ENCODE measurements at places on chromosomes 13 and 19. TPM values are rescaled to one million over a fixed set of nuclear protein-coding genes. Genes with fewer than 3 reads are reported as not detected.

BRME1 gene
- total RNA-seq = 4.0 TPM

IL12RB1 gene
- not detected for total RNA-seq

MLLT1 gene
- total RNA-seq = 80.1 TPM

MEF2B gene
- 2.9 TPM for total RNA-seq

FAM124A gene
- 2.2 TPM for total RNA-seq

SHISA7 gene
- 0.21 TPM for total RNA-seq

SBK3 gene
- total RNA-seq = not detected

DNA sequence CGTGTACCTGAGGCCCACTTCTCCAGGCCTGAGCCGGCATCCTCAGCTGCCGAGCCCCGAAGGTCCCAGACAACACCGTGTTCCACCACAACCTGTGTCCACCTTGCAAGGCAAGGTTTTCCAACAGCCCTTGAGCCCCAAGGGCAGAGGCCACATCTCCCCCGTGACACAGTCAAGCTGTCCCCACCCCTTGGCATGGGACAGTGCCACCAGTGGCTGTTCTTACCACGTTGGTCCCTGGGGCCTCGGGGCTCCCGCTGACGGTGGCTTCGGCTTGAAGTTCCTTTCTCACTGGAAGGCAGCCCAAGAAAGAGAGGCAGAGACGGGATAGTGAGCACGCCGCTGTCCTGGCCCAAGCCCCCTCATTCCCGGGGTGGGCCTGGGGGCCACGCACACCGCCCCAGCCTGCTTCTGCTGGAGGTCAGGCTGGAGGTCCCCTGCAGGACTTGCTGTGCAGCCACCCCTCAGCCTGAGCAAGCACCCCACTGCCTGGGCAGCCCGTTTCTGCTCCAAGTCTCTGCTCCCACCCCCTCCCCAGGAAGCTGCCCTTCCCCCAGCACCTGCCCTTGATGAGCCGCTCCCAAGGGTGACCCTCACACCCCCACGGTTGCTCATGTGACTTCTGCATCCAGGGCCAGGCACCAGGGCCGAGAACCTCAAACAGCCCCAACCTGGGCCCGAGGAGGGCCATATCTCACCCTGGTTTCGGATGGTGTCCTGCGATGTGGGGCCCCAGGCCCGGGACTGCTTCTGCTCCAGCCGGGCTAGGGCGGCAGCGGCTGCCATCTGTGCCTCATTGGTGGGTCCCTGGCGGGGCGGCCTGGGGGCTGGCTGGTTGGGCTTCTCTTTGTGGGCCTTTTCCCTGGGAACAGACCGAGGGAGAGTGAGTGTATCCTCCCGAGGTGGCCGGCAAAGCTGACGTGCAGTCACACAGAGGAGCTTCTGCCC lies 4.1 kb downstream of the UBXN6 start:
- peaks cover 20% of the 10 kb centered on the region for H3K36me3 ChIP-seq
- peaks cover 13% of the 10 kb centered on the region for H3K4me1 ChIP-seq
- peak overlapping the region; percentile 7 for H3K27ac ChIP-seq
- H3K27me3 ChIP-seq = no peaks in the 10 kb centered on the region

DNA sequence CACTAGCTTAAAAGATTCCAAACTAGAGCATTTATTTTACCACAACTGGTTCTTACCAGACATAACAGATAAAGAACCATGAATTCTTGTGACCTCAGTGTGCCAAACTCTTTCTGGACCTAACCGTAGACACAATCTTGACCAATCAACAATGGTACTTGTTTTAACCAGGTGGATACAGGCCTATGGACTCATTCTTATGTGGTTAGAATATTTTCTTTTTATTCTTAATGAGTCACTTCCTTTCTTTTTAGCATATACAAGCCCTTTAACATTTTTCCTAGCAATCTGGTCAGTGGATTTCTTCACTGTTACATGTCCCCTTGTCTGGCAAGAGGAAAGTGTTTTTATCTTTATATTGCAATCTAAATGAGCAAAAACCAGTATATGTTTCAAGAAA lies 792.1 kb upstream of the SPRY2 start:
- DNase-seq = no peak
- H3K36me3 ChIP-seq = no peaks in the 10 kb centered on the region
- H3K27ac ChIP-seq = no peak overlapping the region
- H3K27me3 ChIP-seq = no peaks in the 10 kb centered on the region
- no peak overlapping the region for H3K4me3 ChIP-seq

DNA sequence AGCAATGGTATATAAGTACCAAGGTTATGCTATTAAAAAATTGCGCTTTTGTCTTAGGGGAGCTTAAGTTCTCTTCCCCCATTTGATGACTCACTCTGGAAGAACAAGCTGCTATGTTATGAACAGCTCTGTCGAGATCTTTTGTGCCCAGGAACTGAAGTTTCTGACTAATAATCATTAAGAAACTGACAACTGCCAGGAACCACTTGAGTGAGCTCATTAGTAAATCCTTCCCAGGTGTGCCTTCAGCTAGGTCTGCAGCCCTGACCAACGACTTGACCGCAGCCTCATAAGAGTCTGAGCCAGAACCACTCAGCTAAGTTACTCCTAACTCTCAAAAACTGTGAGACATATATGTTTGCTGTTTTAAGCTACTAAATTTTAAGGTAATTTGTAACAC lies 147.8 kb downstream of the SLITRK6 start:
- no peak overlapping the region for H3K27ac ChIP-seq
- DNase-seq = no peak
- no peak overlapping the region for H3K4me3 ChIP-seq
- no peaks in the 10 kb centered on the region for H3K27me3 ChIP-seq
- H3K4me1 ChIP-seq = no peaks in the 10 kb centered on the region
- no peaks in the 10 kb centered on the region for H3K36me3 ChIP-seq

- H3K27ac ChIP-seq = no peak overlapping the region
- no peak overlapping the region for H3K4me3 ChIP-seq
- no peaks in the 10 kb centered on the region for H3K4me1 ChIP-seq
- no peaks in the 10 kb centered on the region for H3K27me3 ChIP-seq
Observed at GRCh38 chr19:43286096-43286495, 16.8 kb upstream of the PSG9 start.

DNA sequence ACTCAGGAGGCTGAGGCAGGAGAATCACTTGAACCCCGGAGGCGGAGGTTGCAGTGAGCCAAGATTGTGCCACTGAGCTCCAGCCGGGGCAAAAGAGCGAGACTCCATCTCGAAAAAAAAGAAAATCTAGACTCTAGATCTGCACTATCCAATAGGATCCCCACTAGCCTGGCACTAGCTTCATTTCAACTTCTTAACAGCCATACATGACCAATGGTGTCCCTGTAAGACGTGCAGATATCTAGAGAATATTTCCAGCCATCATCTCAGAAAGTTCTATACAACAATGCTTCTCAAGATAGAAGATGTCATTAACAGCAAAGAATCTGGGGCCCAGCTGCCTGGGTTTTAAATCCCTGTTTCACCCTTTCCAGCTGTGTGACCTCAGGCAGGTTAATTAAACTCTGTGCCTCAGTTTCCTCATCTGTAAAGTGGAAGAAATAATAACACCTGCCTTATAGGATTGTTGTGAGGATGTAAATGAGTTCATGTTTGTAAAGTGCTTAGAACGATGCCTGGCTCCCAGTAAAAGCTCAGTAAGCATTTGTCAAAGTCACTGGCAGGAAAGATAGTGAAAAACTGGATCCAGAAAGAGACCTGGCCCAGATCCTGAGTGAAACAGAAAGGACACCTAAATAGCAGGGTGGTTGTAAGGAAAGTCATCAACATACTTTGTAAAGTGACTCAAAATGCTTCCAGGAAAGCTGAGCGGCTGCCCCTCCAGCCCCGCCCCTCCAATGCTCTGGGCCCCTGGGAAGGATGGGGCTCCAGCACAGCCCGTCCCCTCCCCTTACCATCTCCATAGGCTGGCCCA lies 13.5 kb downstream of the WIZ start:
- DNase-seq = no peak
- peaks cover 8% of the 10 kb centered on the region for H3K4me1 ChIP-seq
- no peak overlapping the region for H3K27ac ChIP-seq
- no peaks in the 10 kb centered on the region for H3K27me3 ChIP-seq

DNA sequence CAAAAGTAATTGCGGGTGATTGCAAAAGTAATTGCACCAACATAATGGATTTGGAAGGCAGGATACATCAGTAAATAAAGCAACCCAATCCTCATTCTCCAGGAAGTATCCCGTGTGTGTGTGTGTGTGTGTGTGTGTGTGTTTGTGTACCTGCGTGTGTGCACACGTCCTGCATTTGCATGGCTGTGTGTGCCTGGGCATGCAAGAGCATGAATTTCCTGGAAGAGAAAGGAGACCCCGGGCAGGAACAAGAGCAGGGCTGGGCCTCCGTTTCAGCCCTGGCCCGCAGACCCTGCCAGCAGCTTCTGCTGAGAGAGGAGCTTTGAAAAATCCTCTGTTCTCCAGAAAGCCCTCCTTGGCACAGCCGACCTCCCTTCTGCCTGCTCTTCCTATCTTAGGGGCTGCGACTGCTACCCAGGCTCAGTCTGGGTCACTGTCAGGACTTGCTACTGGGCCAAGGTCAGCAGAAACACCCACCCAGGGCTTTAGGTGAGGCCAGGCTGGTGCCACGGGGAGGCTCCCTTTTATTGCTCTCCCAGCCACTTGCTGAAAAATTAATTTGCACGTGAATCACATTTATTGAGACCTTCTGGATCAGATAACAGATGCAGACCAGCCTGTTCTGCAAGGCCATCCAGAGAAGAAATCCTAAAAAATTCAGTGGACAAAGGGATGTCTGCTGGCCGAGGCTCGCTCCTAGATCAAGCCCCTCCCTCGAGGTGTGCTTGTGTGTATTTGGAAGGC lies 258.3 kb downstream of the ZNF536 start:
- H3K27ac ChIP-seq = no peak overlapping the region
- no peaks in the 10 kb centered on the region for H3K27me3 ChIP-seq
- no peak overlapping the region for H3K4me3 ChIP-seq
- no peak for DNase-seq

- no peak overlapping the region for H3K4me3 ChIP-seq
- no peak overlapping the region for H3K27ac ChIP-seq
- peaks cover 46% of the 10 kb centered on the region for H3K27me3 ChIP-seq
- no peak for DNase-seq
- H3K4me1 ChIP-seq = no peaks in the 10 kb centered on the region
- H3K36me3 ChIP-seq = no peaks in the 10 kb centered on the region
Observed at GRCh38 chr19:50202386-50202785, 1.0 kb upstream of the MYH14 start.

DNA sequence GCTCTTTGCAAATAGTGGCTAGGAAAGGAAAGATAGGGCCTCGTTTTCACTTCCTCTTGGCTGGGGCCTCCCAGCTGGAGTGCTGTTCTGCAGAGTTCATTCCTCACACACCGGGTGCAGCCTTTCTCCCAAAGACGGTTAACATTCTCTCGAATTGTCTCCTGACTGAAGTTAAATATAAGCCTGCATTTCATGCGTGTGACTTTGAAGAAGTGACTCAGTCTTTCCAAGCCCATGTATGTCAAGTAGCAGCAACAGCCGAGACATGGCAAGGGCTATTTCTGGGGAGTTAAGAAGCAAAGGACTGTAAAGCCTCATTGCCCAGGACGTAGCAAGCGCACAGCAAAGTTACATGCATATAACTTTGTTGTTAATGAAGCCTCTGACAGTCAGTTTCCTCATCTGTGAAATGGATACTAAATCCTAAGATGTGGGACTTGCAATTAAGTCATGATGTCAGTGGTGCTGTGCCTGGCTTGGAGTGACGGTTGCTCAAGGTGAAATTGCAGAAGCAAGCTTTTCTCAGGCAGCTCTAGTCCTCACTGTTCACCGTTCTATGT lies 502.4 kb downstream of the MYO16 start:
- H3K36me3 ChIP-seq = no peaks in the 10 kb centered on the region
- H3K27me3 ChIP-seq = no peaks in the 10 kb centered on the region
- H3K4me1 ChIP-seq = peaks cover 33% of the 10 kb centered on the region
- H3K27ac ChIP-seq = peak overlapping the region; percentile 4
- DNase-seq = peak; percentile 57

GRCh38 chr13:113837560-113838355 lies 26.1 kb downstream of the GAS6 start:
- DNase-seq = peak; percentile 45
- no peaks in the 10 kb centered on the region for H3K36me3 ChIP-seq
- no peak overlapping the region for H3K4me3 ChIP-seq
- peaks cover 17% of the 10 kb centered on the region for H3K4me1 ChIP-seq

- H3K27ac ChIP-seq = no peak overlapping the region
- H3K36me3 ChIP-seq = peaks cover 34% of the 10 kb centered on the region
- DNase-seq = no peak
- no peak overlapping the region for H3K4me3 ChIP-seq
- no peaks in the 10 kb centered on the region for H3K4me1 ChIP-seq
- H3K27me3 ChIP-seq = no peaks in the 10 kb centered on the region
Observed at GRCh38 chr19:57419439-57419838, 8.5 kb downstream of the ZNF17 start.

GRCh38 chr19:46951171-46951986 lies 68.3 kb upstream of the NPAS1 start:
- no peaks in the 10 kb centered on the region for H3K27me3 ChIP-seq
- peaks cover 5% of the 10 kb centered on the region for H3K36me3 ChIP-seq
- DNase-seq = peak; percentile 42
- H3K4me3 ChIP-seq = no peak overlapping the region
